ENCODE measurements at places on chromosomes 2 and 18.

GRCh38 chr2:14363137-14363536 is 269.4 kb upstream of the LRATD1 start:
- no peak for DNase-seq

DNA sequence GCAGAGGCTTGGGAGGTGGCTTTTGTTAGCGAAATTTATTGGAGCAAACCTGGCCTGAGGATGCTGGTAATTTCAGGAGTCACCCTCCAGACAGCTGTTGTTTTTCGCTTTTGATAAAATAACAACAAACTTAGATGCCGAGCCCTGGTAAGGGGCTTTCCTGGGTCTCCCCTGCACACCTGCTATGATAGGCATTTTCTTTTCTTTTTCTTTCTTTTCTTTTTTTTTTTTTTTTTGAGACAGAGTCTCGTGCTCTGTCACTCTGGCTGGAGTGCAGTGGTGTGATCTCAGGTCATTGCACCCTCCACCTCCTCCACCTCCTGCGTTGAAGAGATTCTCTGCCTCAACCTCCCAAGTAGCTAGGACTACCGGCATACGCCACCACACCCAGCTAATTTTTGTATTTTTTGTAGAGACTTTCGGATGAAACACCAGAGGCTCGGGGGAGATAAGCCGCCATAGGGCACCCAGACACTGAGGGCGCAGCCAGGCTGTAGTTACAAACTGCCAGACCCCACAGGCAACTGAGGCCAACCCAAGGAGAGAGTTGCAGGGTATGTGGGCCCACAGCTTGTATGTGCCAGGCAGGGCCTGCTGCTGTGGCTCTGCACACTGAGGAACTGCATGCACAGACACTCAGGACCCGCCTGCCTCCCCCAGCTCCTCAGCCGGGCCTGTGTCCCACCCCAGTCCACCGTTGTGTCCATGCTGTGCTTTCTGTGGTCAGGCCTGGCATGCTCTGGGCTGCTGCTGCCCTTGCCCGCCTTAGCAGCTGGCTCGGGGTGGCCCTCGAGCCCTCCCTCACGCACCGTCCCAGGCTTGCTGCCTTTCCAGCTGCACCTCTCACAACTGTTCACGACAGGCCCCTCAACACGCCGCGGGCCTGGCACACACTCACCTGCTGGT is 3.9 kb downstream of the GYPC start:
- DNase-seq, result no peak

DNA sequence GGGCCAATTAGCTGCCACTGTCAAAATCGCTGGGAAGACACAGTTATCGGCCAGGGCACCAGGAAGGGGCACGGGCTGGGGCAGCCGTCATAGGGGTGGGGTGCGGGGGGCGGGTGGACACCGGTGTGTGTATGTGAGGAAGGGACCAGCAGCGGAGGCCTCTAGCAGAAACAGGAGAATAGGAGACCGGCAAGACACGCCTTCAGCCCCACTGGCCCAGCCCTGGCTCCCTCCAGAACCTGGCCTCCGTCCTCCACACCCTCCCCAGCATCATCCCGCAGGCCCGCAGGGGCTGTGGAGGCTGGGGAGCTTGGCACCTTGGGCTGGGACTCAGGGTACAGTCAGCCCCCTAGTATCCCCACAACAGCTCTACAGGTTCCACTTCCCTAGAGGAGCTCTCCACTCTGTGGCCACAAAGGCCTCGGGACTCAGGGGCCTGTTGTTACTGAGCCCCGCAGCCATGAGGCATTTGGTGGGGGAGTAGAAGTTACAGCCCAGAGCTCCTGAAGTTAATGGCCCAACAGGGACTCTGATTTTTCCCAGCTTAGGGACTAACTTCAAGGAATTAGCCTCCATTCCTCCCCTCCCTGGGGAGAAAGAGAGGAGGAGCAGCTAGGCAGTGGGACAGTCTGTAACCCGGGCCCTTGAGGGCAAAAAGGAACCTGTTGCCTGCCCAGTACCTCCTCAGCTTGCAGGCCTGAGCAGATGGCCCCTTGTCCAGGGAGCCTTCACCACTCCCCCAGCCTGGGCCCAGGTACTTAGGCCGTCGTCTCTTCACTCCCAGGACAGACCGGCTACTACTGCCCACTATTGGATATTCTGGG is 19.9 kb downstream of the SH2D6 start:
- DNase-seq, result no peak

DNA sequence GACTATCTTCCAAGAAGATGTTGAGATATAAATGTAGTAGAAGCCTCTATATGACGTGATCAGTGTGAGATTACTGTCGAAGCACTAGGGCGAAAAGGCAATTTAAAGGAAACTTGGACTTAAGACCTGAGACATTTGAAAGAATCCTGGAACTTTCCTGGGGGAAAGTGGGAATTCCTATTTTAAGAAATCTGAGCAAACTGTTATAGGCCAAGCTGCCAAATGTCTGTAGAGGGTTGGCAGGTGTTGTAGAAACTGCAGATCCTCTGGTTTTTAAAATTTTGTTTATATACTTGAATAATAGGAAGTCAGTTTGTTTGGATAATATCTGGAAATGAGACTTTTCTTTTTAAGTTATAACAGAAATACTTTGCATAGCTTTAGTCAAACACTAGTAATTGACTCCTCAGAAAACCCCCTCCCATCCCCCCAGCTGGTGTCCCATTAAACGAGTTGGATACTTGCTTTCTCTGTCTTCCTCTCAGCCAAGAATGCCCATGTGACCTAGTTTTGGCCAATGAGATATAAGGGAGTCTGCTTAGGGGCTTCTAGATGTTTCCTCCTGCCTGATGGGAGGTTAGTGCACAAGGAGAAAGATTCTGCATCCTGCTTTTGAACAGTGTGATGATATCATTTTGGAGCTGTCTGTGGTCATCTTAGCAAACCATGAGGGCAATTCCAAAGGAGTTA is 61.2 kb downstream of the MOGAT1 start:
- DNase-seq, result no peak

DNA sequence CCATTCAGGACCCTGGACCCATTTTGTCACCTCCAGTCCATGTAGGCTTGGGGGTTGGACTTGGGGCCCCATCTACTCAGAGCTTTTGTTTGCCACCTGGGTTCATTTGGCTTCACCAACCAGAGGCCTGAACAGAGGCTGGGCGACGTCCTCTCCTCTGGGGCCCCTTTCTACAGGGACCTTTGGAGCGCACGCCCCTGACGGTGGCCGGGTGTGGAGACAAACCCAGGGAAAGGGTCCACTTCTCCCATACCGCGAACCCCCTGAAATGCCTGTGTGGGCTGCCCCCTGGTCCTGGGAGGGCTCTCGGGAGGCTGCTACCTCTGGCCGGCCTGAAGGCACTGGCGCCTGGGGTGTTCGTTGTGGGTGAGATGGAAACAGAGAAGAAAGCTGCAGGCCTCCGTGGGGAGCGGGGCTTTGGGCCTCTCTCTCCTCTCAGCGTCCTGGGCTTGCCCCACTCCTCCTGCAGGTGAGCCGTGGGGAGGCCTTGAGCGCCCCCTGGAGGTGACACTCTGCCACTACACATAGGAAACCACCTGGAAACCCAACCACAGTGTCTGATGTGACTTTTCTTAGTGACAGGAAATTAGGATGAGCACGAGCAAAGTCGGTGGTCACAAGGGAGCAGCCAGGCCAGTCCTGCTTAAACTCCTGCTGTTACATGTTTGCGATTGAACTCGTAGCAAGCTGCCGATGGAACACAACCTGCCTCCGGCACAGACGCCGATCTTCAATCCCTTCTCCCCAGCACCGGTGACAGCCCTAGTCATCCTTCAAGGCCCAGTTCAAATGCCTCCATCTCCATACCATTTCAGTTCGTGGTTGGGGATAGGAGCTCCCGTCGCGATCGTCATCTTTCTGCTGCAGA is 12.0 kb upstream of the NTSR2 start:
- peak; percentile 51 for DNase-seq

GRCh38 chr18:42683094-42683493 is 432.4 kb downstream of the RIT2 start:
- no peak for DNase-seq

DNA sequence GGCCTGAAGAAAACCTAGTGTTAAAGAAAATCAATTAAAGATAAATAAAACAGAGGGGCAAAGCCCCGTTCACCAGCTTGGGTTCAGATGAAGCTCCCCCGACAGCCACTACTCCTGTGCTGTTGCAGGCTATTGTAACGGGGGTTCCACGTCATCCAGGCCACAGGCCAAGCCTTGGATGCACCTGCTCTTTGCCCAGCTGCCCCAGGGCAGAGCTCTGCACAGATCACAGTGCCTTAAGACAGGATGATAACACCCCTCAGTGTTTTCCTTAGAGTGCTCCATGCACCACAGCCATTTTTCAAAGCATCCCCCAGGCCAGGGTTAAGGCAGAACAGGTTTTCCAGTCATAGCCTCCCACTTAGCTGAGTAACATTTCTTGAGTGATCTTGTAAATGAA is 32.0 kb downstream of the FASTKD2 start:
- no peak for DNase-seq

GRCh38 chr2:26786207-26787028 is 562 bp downstream of the CENPA start:
- DNase-seq, result peak; percentile 36

DNA sequence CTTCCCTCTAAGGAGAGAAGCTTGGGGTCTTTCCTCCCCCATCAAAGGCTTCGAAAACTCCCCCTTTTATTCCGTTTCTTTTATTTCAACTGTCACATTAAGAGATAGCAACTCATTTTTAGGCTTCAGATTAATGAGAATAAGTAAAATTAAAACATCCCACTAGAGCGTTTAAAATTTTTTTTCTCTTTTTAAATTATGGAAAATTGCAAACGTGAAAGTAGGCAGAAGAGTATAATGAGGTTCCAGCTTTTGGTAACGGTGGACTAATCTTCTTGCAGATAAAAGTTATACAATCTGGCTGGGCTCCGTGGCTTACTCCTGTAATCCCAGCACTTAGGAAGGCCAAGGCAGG is 21.9 kb upstream of the RMP24 start:
- no peak for DNase-seq
